Activated gamma-delta T cell treated with Interleukin-2 at 50 U/mL for 16 hours (primary cell): ENCODE measurements at places on chromosomes 16 and 17.

GRCh38 chr17:68295086-68295485 lies 3.8 kb downstream of the ARSG start:
- no peak for DNase-seq

DNA sequence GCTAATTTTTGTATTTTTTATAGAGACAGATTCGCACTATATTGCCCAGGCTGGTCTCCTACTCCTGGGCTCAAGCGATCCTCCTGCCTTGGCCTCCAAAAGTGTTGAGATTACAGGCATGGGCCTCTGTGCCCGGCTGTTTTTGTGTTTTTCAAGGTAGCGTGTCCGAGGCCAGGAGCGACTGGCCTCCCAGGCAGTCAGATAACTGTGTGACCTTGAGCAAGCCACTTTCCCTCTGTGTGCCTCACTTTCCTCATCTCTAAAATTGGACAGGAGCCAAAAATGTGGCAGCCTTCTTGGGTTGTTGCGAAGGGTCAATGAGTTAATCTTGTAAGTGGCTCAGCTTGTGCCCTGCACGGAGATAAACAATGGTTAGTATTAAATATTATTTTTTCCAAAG lies 2.4 kb downstream of the ABCC1 start:
- DNase-seq = no peak

- DNase-seq = no peak
Observed at GRCh38 chr17:48747445-48748363, 19.2 kb upstream of the HOXB13 start.

DNA sequence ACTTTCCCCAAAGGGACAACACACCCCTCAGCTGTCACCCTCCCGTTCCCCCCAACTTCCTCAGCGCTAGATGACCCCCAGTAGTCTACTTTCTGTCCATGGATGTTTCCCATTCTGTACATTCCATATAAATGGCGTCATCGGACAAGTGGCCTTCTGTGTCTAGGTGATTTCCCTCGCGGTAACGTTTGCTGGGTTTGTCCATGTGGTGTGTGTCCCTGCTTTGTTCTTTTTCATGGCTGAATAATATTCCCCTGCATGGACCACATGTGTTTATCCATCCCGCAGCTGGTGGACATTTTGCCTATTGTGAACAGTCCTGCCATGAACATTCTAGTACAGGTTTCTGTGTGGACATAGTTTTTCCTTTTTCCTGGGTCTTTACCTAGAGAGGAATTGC lies 7.3 kb upstream of the TEDC2 start:
- DNase-seq = no peak

DNA sequence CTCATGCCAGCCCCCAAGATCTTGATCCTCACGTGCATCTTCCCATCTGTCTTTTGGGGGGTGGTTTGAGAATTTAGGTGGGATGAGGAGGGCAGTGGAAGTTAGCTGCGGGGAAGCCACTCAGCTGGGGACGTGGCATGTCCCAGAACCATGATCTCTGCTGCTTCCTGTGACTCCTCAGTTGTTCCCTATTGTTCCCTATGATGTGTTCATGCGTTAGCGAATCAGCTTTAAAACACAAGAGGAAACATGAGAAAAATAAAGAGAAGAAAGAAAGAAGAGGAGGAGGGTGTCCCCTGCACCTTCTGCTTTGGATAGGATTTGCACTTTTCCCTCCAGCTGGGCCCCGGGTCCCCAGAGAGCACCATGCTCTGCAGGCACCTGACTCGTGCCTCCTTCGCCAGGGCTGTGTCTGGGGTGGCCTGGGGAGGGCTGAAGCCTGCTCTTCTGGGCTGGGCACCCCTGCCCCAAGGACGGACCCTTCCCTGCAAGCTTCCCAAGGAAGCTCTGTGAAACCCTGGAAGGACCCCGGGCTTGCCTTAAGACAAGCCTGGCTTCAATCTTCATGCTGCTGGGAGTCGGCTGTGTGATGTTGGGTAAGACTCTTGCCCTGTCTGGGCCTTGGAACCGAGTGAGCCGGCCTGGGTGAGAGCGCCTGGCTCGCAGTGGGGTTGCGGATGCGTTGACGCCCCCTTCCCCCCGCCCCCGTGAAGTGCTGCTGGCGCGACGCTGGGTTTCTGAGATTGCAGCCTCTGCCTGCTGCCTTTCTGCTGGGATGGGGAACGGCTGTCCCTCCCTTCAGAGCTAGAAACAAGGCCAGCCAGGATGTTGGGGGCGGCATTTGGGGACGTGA lies 62.8 kb upstream of the CIBAR2 start:
- no peak for DNase-seq

GRCh38 chr16:10172848-10173655 lies 9.2 kb downstream of the GRIN2A start:
- DNase-seq = no peak

DNA sequence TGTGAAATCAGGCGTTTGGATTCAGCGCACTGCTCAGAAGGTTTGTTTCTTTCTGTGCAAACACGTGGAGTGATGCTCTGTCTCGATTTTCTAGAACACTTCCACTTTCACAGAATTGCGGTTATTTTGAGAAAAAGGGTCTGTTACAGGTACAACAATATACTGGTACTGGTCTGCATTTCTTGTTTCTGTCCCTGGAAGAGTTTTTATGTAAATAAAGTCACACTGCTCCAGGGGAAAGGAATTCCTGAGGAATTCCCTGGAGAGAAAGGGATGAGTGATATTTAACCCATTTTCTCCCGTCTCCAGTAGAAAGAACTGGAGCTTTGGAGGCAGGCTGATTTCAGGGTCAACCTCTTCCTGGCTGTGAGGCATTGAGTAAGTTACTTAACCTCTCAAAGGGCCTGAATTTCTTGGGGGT lies 16.2 kb upstream of the RMI2 start:
- DNase-seq = no peak

GRCh38 chr16:4288148-4288921 lies 15.5 kb upstream of the TFAP4 start:
- peak; percentile 84 for DNase-seq

DNA sequence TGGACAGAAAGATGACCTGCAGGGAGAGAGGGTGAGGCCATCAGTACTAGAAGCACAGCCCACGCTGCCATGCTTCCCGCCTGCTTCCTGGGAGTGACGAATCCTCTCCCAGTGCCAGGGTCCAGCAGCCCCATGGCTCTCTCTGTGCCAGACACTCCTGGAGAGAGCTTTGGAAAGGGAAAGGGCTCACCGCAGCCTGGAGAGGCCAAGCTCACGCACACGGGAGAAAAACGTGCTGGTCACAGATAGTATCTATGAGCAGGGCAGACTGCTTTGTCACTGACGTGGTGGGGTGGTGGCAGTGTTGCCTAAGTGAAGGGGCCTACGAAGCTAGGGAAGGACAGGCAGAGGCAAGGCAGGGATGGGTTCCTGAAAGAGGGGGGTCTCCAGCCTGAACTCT lies 5.4 kb downstream of the WBP2 start:
- no peak for DNase-seq

GRCh38 chr16:59341368-59341767 lies 607.3 kb upstream of the GOT2 start:
- no peak for DNase-seq

GRCh38 chr17:12358477-12358876 lies 307.2 kb upstream of the MYOCD start:
- DNase-seq = no peak

DNA sequence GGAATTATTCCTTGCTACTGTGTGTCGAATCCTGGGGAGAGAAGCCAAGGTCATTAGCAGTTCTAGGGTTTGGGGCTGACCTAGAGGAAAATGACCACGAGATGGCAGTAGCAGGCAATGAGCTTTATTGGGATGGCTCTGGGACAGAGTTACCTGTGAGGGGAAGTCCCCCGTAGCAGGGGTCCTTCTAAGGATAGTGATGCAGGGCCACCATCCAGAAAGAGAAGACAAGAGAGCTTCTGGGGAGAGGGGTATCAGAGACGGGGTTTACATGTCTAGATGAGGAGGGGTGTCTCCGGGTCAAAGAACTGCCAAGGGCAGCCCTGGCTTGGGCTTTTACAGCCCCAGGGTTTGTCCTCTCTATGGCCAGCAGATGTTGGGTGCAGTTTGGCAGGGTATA lies 6.4 kb upstream of the GGT6 start:
- DNase-seq = no peak

DNA sequence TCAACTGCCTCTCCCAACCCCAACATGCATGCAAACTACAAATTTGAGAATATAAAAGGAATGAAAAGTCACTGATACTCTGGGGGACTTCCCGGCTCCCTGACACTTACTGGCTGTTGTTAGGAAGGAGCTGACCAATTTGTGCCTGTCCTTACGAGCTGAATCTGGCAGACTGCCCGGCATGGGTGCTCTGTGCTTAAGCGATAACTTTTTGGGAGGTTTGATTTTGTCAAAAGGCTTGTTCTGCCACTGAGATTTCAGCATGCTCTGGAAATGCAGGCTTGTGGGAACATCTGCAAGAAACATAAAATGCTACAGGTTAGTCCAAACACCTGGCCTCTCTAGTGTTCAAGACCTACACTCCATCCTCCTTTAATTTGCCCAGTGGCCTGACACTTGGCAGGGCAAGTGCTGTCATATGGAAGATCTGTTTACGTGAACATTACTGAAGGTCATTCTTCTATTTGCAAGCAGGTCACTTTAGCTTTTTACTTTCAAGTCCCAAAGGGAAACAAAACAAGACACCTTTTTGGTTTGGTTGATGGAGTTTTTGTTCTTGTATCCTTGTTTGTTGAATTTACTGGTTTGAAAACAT lies 40.6 kb downstream of the STH start:
- no peak for DNase-seq

- DNase-seq = no peak
Observed at GRCh38 chr16:65119901-65120401, 1.9 kb downstream of the CDH11 start.

- no peak for DNase-seq
Observed at GRCh38 chr16:3000540-3000939, 12.2 kb upstream of the CLDN9 start.

GRCh38 chr17:3032258-3033247 lies 30.9 kb downstream of the OR1D5 start:
- no peak for DNase-seq

- no peak for DNase-seq
Observed at GRCh38 chr17:50221266-50221863, 19.9 kb upstream of the COL1A1 start.

DNA sequence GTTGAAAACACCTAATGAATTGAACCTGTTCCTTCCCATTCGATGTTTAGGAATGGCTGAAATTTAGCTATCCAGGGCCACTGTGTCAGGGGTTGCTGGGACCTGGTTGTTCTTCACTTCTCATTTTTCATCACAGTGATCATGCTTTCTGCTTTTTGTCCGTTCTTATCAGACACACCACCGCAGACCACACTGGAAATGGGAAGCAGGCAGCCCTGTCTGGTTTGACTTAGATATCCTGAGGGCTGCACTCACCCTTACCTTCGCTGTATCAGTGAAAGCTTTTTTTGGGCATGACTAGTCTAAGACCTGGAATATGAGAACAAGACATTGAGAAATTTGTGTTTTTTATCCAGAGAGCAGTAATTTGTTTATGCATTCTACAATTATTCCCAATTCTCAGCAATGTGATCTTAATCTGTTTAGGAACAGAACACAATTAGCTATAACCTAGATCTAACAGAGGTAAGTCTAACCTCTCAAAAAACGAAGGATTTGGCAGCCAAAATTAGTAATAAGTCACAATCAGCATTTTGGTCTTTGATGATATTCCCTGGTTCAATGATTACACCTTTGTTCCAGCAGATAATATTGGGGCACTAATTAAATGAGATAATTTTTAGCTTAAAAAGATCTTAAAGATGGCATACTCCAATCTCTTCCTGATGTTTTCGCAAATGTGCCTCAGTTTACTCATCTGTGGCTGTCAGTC lies 126.0 kb upstream of the GOT2 start:
- DNase-seq = no peak

- no peak for DNase-seq
Observed at GRCh38 chr16:48790151-48790550, 180.2 kb upstream of the N4BP1 start.

GRCh38 chr16:4403133-4403949 lies 13.1 kb downstream of the CORO7 start:
- no peak for DNase-seq

- DNase-seq = no peak
Observed at GRCh38 chr17:46782250-46782953, 36.1 kb downstream of the WNT3 start.

DNA sequence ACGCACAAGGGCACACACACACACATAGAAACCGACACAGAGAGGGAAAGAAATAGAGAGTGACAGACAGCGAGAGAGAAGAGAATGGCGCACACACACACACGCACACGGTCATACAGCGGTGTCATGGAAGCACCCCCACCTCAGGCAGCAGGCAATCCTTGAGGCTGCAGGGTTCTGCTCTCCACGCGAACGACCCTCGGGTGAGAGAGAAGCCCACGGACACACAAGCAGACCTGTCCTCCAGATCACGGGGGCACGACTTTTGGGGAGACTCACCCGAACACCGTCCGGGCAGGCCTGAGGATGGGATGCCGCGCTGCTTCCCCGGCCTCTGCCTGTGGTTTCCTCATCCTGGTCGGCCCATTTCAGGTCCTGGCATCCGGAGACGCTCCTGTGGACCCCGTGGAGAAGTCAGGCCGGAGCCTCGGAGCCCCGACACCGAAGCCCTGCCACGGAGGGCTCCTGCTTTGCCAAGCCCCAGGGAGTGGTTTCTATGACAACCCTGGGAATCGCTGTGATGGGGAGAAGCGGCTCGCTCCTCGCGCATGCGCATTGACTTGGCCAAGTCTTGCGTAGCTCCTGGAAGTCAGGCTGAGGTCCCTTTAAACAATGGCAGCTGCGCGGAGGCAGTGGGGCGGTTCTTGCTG lies 118.2 kb upstream of the KCNJ18 start:
- DNase-seq = peak; percentile 14

DNA sequence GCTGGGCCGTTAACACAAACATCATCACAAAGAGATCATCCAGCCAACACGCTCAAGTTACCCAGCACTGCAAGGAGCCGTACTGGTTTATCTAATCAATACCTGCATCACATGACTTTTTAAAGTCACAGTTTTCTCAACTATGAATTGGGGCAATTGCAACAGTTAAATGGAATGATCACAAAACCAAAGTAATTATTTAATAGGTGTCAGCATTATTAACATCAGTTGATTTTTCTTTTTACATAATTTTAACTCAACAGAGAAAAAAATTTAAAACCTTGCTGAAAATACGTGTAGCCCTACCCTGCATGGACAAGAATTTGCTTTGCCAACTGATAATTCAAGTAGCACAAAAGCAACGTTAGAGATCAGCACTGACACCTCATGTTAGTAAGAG lies 95.7 kb upstream of the SOX9 start:
- no peak for DNase-seq

- no peak for DNase-seq
Observed at GRCh38 chr17:79691931-79692330, 38.8 kb upstream of the ENPP7 start.

DNA sequence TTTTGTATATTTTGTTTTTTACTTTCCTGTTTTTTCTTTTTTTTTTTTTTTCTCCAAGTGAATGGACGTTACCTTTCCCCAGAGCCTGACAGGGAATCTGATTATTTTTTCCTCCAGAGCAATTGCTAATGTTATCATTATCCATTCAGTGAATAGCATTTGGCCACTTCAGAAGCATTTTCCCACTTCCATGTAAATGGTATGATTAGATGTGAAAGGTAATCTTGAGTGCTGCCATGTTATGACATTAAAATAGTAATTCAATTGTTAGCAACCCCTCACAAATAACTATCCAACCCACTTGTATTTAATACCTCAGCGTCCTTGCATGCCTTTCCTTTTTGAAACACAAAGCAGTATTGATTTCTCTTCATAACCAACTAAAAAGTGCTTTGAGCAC lies 1243.8 kb downstream of the CDH8 start:
- DNase-seq = no peak
